ENCODE measurements at places on chromosomes 2 and 18.

GRCh38 chr2:101515477-101515876 is 40.6 kb upstream of the RFX8 start:
- no peak for DNase-seq

- no peak for DNase-seq
Observed at GRCh38 chr2:240129311-240129710, 6.8 kb downstream of the COPS9 start.

GRCh38 chr2:209322041-209322440 is 101.8 kb upstream of the MAP2 start:
- no peak for DNase-seq

DNA sequence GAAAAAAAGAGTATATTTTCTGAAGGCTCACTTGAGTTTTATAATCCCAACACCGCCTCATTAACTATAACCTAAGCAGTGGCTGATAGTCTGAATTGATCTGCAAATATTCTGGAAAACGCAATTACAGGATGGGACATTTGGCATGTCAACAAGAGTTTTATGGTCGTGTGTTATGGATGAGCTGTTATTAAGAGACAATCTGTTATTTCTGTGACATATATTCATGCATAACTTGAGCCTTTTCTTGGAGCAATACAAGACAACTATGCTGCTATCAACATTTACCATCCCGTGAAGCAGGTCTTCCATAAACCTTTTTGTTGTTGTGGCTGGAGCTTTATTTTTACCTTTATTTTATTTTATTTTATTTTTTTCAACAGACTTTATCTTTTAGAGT is 164.4 kb downstream of the SCG2 start:
- DNase-seq = no peak

DNA sequence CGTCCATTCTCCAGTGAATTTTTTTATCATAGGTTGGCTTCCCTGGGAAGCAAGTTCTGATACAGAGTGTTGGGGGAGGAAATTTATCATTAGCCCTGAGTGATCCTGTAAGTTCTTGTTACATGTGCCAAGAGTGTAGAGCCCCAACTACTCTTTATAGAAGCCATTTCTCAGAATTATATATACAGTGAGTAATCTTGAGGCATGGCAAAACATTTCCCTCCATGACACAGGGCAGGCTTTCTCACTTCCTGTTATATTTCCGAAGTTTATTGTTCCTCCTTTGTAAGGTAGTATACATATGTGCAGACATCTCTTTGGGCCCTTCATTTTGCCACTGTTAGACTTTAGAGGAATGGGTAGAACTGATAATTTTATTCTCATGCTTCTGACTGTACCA is 484.7 kb upstream of the NRXN1 start:
- no peak for DNase-seq

DNA sequence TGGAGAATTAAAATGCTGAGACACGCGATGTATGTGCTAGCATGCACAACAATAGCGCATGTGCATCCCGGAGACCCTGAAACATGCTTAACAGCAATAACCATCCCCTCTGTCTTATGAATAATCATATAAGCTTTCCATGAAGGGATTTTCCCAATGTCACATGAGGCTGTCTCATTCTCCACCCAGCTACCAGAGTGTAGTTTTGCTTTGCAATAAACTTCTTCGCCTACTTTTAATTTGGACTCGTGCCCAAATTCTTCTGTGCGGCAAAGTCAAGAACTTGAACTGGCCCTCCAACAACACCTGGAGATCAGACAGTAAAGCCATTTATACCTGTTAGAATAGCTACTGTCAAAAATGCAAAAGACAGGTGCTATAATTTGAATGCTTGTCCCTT is 15.5 kb downstream of the LYG1 start:
- DNase-seq = peak; percentile 60

DNA sequence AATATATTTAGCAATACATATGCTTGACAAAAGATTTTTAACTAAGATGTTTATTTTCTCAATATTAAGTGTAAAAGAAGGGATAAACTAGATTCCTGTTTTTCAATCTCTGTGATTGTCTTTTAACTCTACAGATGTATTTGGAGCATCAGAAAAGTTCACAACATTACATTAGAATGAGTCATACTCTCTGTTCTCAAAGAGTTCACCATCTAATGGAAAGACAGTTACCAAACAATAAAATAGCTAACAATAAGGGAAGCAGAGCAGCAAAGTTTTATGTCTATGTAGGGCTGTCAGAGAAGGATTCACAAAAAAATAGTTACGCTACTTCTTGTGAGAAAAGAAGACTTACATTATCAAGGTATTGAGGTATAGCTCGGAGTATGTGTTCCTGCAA is 109.2 kb upstream of the MAP2 start:
- DNase-seq = no peak

DNA sequence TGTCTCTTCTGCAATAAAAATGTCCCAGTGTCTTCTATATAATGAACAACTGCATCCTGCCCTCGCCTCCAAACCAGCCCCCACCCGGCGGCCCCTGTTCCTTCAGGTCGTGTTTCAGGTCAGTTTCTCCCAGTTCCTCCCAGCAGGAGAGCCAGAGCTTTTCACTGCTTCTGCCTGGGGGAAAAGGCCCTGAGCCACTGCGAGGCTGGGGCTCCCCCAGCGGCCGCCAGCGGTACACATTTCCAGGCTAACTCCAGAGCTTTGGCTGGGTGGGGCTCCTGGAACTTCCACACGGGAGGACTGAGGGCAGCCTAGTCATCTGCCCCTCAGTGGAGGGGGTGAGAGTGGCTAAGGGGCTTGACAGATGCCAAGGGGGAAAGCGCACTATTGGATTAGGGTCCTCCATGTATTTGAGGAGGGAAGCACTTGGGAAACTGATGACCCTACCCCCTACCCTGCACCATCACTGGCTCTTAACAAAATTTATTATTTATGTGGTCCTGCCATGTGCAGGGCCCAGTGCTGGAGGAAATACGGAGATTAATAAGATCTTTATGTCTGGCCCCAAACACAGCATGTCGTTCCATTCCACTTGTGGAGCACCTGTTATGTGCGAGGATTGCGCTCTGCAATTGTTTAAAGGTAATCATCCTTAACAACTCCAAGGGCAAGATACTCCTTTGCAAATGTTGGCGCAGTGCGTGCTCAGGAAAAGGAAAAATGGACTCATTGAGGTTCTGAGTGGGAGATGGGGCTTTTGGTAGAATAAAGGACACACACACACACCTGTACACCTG is 17.3 kb upstream of the CYS1 start:
- DNase-seq = peak; percentile 78

DNA sequence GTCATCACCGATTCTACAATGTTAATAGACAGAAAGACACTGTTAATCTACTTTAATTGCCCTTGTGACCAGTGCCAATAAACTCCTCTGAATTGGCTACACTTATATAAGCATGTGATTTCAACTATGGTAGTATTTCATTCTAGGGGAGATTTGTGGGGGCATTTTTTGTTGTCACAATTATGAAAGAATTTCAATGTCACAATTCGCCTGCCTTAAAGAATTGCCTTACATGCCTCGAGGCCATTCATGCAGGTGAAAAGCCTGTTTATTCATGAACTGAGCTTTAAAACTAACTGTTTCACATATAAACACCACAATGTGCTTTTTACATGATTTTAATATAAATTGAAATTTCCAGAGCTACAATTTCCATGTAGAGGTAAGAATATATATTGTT is 162.8 kb downstream of the GCA start:
- no peak for DNase-seq

GRCh38 chr2:100482741-100483140 is 12.5 kb downstream of the NMS start:
- peak; percentile 2 for DNase-seq

- DNase-seq = peak; percentile 90
Observed at GRCh38 chr2:20576598-20577115, 74.2 kb downstream of the HS1BP3 start.

- no peak for DNase-seq
Observed at GRCh38 chr2:64624862-64625261, 28.9 kb downstream of the SERTAD2 start.

GRCh38 chr2:241128266-241128665 is 21.0 kb downstream of the PASK start:
- no peak for DNase-seq

GRCh38 chr2:112977559-112978056 is at the start of gene IL36G:
Gene IL36G, plus strand, starts transcription at chr2:112978006. Its CDS starts 633 bp downstream, at chr2:112978639.
- no peak for DNase-seq

DNA sequence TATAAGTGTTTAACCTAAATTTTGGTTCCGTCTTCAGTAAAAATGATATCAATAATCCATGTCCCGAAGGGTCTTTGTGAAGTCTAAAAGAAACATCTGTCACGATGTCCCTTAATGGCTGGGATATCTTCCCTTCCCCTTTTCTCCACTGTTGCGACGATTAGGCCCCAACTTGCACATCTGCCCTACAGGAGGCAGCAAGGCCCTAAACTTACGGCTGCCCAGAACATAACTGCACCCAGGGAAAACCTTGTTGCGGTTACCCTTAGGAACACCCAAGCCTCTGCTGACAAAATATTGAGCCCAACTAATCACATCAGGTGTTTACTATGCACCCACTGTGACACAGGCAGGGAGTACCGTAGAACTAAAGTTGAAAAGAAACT is 1.3 kb upstream of the SMAD2 start:
- DNase-seq = no peak

GRCh38 chr2:214995409-214995808 is 143.0 kb downstream of the ABCA12 start:
- no peak for DNase-seq

- DNase-seq = no peak
Observed at GRCh38 chr2:213021971-213022899, 129.2 kb downstream of the IKZF2 start.

- no peak for DNase-seq
Observed at GRCh38 chr2:143190431-143190830, 61.2 kb downstream of the ARHGAP15 start.

DNA sequence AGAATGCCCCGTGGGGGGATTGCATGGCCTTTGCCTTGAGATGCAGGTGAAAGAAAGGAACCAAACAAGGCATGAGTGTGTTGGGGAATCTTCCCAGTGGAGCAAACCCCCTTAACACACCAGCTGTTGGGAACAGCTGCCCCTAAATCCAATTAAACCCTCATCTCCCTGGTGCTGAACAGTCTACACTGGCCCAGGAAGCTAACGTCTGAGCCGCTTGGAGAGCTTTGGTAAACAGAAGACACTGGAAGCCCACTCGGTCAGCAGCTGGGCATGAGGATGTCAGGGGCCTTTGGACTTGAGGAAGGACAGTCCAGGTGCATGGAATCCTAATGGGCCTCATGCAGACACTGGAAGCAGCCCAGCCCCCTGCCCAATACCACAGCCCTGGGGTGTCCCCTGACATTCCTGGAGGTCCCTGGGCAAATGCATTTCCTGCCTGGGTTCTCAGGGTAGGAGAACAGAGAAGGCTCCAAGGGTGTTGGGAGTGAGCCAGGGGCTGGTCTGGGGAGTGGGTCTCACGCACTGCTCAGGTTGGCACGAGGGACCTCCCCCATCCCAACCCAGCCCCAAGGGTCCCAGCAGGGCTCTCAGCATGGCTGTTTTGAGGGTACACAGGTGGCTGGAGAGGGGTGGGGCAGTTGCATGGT is 37.7 kb downstream of the GBX2 start:
- DNase-seq = no peak

DNA sequence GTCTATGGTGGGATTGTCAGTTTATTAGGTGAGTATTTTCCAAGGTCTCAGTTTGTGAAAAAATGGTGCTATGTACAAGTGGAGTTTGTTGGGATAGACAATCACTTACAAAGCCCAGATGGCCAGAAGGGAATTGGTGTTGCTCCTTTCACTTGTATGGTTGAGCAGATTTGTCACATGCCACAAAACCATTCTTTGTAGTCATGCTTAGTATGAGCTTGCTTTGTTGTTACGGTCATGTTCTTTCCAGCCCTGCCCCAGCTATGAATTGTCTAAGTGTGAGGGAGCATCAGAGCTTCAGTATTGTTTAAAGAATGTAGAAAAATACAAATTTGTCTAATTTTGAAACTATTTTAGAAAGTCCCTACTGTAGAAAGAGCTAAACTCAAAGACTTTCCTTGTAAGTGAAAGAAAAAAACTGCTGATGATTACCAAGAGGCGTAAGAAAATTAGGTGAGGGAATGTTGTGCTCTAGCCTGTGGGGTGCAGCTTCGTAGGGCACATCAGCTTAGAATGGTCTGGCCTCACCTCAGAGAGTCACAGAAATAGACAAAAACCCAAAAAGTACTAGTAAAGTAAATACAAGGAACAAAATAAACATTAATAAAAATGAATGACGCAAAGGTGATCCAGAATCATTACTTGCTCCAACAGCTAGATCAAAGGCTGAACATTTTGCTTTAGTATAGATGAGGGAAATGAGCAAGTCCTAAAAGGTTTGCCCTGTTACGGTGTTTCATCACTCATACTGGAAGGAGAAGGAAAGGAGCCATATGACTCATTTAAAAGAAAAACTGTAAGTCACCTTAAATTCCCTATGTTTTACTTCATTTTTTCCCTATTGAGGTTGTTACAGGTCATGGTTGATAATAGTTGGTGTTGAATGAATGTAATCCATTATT is 9.2 kb downstream of the TGIF1 start:
- peak; percentile 27 for DNase-seq

DNA sequence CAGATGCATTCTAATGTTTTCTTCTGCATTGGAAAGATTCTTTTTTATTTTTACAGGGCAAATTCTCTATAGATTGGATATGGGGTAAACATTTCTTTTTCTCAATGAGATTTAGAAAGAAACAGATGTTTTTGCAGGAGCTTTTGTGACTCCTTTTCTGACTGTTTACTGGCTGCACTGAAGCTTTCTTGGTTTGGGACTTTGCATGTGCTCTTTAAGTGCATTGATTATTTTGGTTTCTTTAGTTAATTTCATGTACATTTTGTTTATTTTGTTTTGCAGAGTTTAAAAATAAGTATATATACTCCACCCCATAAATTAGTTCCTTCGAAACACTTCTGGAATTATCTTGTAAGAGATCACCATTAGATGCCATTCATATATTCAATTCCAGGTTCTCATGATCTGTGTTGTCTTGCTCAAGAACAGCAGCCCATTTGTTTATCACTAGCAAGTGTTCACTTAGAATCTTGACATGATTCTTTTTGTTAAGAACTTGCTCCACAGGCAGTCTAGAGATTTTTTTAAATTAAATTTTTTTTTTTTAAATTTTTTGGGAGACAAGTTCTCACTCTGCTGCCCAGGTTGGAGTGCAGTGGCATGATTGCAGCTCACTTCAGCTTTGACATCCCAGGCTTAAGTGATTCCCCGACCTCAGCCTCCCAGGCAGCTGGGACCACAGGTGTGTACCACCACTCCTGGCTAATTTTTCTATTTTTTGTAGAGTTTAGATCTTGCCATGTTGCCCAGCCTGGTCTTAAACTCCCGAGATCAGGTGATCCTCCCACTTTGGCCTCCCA is 233.7 kb downstream of the MYCN start:
- no peak for DNase-seq

Measured in small intestine (tissue), 16 donors.